Activated CD8-positive, alpha-beta memory T cell treated with anti-CD3 and anti-CD28 coated beads for 36 hours (primary cell): ENCODE measurements at places on chromosomes 1 and 21. TPM values are rescaled to one million over a fixed set of nuclear protein-coding genes. Genes with fewer than 3 reads are reported as not detected.

The SLC16A4 gene
- total RNA-seq, result 0.10 TPM

The NKAIN1 gene
- total RNA-seq, result not detected

The VSIG8 gene
- not detected for total RNA-seq

The MAP1LC3C gene
- total RNA-seq, result not detected

The SYT6 gene
- total RNA-seq, result not detected

The TNFSF4 gene
- total RNA-seq, result 23.6 TPM

The MORC3 gene
- 16.4 TPM for total RNA-seq

The OLIG2 gene
- total RNA-seq, result not detected

The ADAMTS5 gene
- not detected for total RNA-seq

The IGSF9 gene
- 0.06 TPM for total RNA-seq

The MYBPH gene
- total RNA-seq, result not detected

The CNTN2 gene
- not detected for total RNA-seq

The DIRAS3 gene
- total RNA-seq, result 0.51 TPM

The NID1 gene
- 0.08 TPM for total RNA-seq

The MAP3K21 gene
- 5.0 TPM for total RNA-seq

The LCE3E gene
- total RNA-seq, result not detected

The CD52 gene
- total RNA-seq, result 252 TPM

The ADGRB2 gene
- total RNA-seq, result 0.13 TPM

The EDN2 gene
- not detected for total RNA-seq

The C1orf141 gene
- not detected for total RNA-seq

The GUCA2B gene
- total RNA-seq, result not detected

The KISS1 gene
- not detected for total RNA-seq

The CR1 gene
- total RNA-seq, result not detected

The SELE gene
- not detected for total RNA-seq

The PPIAL4G gene
- 0.06 TPM for total RNA-seq

The EPHA2 gene
- not detected for total RNA-seq

The CCDC17 gene
- total RNA-seq, result 1.7 TPM

The VN1R5 gene
- not detected for total RNA-seq

The LRRC53 gene
- total RNA-seq, result not detected

The S100A7 gene
- not detected for total RNA-seq

The WNT3A gene
- total RNA-seq, result not detected

The ZNF648 gene
- not detected for total RNA-seq

The NUP210L gene
- total RNA-seq, result not detected

The ZNF683 gene
- total RNA-seq, result 1.6 TPM

The SLC30A2 gene
- not detected for total RNA-seq

The ZBTB8B gene
- total RNA-seq, result not detected

The KRTAP13-3 gene
- not detected for total RNA-seq
